ENCODE measurements at places on chromosomes 13 and 19.
A peak's percentile ranks its signal among the peaks of the same experiment; 100 is the strongest.

DNA sequence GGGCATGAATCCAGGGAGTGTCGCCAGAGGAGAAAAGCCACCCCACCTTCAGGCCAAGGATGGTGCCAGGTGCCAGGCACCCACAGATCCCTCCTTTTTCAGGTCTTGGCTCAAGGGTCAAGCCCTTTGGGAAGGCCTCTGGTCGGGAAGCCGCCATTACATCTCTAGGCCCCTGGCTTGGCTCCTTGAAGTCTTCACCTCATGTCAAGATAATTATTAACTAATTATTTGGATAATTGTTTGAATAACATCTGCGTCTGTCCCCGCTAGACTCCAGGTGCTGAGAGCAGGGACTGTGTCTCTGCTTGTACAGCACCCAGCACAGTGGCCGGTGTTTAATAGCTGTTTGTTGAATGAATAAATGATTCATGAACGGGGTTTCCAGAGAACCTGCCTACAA, 1.2 kb downstream of the KLK13 start:
- no peak for DNase-seq

GRCh38 chr19:49157445-49158224, at the start of gene TRPM4:
TSS of gene TRPM4 (plus strand) at chr19:49157792. CDS start at chr19:49157867, 75 bp downstream.
- DNase-seq, result peak; percentile 89

GRCh38 chr13:75855847-75856246, 219.7 kb downstream of the LMO7 start:
- no peak for DNase-seq

DNA sequence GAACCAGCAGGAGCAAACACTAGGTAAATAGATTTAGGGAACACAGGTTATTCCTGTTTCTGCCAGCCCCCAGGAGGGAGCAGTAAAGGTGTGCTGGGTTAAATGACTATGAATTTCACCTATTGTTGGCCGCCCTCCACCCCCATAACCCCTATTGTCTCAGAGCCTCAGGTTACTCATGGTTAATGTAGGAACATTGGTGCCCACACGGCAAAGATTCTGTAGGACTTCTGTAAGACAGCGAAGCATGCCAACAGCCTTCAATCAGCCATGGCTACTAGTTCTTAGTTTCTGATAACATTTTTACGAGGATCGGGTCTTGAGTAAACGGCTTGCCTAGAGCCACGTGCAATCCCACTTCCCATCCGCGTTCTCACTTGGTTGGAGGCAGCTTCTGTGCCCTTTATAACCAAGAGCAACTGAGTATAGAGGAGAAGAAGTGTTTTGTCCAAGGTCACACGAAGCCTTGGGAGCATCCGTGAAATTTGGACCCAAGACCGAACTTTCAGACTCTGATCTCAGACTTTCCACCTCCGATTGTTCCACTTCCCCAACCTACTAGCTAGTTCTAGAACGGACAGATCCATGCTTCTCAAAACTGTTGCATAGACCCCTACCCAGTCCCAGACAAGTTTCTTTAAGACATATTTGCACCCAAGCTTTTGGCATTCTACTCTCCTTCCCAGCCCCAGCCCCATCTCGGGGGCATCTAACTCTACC, 5.1 kb upstream of the CACNG8 start:
- DNase-seq, result no peak

DNA sequence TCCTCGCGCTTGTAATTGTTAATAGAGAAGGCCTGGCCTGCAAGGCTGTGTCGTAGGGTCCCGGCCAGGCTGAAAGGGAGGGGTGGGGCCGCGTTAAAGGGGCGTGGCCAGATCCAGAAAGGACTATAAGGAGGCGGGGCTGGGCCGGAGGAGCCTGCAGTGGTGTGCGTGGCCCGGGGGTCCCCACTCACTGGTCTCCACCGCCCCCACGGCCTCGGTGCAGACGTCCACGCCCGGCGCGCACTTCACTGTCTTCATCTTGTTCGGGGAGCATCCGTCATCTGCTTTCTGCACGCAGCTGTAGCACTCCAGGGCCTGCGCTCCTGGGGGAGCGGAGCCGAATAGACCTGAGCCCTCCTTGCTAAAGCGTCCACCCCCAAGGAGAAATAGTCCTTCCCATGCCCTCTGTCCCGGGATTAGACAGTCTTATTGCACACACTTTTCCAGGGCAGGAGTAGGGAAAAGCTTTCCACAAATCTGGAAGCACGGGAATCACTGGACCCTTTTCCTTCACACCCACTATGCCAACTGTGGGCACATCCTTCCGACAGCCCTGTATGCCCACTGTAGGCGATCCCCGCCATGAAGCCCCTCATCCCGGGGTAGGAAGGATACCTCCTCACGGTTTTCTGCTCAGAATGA, 1.2 kb downstream of the LYPD3 start:
- DNase-seq, result peak; percentile 78

DNA sequence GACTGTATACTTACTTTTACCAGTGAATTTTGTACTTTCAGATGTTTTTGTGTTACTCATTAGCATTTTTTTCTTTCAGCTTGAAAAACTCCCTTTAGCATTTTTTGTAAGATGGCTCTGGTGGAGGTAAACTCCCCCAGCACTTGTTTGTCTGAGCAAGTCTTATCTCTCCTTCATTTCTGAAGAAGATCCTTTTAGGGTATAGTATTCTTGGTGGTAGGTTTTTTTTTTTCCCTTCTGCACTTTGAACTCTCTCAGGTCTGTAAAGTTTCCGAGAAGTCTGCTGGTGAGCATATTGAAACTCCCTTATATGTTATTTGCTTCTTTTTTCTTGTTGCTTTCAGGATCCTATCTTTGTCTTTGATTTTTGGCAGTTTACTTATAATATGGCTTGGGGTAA, 35.1 kb downstream of the IGFL3 start:
- no peak for DNase-seq

DNA sequence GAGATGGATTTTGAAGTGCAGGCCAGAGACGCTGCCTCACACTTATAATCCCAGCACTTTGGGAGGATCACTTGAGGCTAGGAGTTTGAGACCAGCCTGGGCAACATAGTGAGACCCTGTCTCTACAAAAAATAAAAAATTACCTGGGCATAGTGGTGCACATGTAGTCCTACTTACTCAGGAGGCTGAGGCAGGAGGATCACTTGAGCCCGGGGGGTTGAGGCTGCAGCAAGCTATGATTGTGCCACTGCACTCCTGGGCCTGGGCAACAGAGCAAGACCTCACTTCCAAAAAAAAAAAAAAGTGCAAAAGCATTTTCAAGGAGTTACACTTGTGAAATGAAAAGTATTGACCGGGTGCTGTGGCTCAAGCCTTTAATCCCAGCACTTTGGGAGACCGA, 27.6 kb upstream of the FBXO17 start:
- no peak for DNase-seq

GRCh38 chr13:21638319-21639282, 32.3 kb upstream of the FGF9 start:
- peak; percentile 33 for DNase-seq

- DNase-seq, result no peak
Measured at GRCh38 chr13:25217023-25217885, 45.2 kb upstream of the AMER2 start.

GRCh38 chr13:37209621-37210580, 104.4 kb upstream of the CSNK1A1L start:
- no peak for DNase-seq

DNA sequence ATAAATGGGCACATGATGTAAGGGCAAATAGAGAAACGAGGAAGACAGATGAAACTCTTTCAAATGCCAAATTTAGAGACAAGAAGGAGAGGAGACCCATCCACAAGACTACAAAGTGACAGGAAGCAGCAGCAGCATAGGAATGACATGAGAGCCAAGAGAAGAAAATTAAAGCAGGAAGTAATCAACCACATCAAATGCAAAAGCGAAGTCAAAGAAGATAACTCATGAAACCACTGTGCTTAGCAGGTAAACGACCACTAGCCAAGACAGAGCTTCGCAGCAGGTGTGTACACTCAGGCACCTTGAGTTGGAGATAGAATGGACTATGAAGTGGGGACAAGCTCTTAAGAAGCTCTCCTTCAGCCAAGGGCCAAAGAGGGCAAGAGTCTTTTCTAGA, 64.1 kb downstream of the KLF12 start:
- no peak for DNase-seq

DNA sequence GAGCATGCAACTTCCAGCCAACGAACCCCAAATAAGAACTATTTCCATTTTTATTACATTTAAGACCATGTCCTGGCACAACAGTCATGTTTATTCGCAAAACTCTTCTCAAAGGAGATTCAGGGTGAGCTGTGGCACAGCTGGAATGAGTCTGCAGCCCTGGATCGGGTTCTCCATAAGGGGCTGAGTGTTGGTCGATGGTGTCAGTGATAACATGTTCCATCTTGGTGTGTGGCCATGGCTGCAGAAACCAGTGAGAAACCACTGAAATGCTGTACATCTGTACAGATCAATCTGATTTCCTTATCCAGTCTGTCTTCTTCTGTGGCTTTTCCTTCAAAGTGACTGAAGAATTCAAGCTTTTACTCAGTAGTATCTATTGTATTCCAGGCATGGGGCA, 15.2 kb downstream of the FAM124A start:
- DNase-seq, result no peak

GRCh38 chr19:9883231-9883758, 48.2 kb downstream of the PIN1 start:
- DNase-seq, result no peak

- no peak for DNase-seq
Measured at GRCh38 chr19:4932711-4933110, 23.4 kb downstream of the UHRF1 start.

GRCh38 chr19:28065026-28065425, 1147.9 kb downstream of the UQCRFS1 start:
- no peak for DNase-seq

- no peak for DNase-seq
Measured at GRCh38 chr19:54021932-54022331, 30.5 kb downstream of the CACNG6 start.

DNA sequence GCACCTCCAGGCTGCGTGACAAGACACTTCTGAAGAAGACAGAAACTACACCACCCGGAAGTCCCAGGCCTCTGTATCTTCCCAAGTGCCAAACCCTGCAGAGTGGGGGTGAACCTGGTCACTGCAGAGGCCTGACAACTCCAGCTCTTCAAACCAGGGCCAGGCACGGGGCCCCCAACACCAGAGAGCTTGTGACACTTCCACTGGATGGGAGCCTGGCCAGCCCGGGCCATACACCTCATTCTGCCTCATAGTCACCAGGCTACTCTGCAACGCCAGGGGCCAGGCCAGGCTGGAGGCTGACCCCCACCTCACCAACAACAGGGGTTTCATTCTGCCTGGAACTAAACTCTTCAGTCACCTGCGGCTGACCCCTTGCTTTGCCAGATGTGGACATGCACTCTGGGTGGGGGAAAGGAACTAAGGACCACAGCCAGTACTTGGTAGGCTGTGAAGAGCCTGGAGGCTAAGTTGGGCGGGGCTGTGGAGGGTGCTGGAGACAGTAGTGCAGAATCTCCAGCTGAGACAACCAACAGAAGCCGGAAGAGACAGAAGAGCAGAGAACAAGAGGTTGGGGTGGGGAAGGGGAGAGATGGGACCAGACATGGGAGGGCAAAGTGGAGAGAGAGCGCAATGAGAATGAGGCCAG, 23.0 kb downstream of the TUBA3C start:
- DNase-seq, result no peak

DNA sequence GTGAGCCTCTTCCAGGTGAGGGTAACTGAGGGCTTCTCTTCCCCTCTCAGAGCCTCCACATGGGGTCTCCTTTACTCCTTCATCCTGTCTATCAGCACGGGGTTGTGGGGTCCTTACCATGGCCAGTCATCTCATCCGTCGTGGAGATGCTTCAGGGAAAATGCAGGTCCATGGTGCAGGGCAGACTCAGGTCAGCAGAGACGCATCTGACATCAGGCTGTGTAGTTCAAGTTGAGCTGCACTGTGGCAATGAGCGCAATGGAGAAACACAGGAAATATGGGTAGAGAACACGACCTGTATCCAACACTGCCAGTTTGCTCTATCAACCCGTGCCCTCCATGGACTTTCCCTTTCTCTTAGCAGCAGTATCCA, 13.9 kb downstream of the LILRA5 start:
- no peak for DNase-seq

GRCh38 chr19:16281743-16282142, 42.9 kb upstream of the KLF2 start:
- no peak for DNase-seq

GRCh38 chr13:24511816-24512196, 772 bp downstream of the PARP4 start:
- no peak for DNase-seq

- no peak for DNase-seq
Measured at GRCh38 chr19:39727070-39727800, 10.6 kb downstream of the CLC start.

- DNase-seq, result no peak
Measured at GRCh38 chr13:100209857-100210825, 121.2 kb downstream of the PCCA start.

DNA sequence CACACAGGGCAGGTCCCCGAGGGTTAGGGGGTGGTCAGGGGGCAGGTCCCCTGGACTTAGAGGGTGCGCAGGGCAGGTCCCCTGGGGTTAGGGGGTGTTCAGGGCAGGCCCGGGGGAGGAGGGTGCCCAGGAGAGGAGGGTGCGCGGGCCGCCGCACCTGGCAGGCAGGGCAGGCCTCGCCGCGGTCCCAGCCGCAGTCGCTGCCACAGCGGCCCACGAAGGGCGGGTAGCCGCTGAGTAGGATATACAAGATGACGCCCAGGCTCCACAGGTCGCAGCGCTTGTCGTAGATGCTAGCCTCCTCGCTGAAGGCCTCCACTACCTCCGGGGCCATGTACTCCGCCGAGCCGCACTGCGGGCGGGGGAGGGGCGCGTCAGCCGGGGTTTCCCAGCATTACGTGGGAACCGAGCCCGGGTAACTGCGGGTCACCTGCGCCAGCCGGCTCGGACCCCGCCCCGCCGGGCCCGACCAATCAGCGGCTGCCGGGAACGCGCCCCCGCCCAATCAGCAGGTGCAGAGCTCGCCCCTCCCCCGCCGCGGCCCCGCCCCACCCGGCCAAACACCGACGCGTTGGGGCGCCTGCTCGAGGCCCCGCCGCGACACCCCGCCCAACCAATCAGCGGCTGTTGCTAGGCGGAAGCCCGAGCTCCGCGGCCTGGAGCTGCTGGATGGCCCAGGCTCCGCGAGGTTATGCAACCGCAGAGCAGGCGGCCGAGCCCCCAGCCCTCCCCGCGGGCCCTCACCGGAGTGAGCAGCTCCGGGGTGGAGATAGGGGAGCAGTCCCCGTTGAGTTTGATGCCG, 9.2 kb downstream of the MKNK2 start:
- peak; percentile 99 for DNase-seq

DNA sequence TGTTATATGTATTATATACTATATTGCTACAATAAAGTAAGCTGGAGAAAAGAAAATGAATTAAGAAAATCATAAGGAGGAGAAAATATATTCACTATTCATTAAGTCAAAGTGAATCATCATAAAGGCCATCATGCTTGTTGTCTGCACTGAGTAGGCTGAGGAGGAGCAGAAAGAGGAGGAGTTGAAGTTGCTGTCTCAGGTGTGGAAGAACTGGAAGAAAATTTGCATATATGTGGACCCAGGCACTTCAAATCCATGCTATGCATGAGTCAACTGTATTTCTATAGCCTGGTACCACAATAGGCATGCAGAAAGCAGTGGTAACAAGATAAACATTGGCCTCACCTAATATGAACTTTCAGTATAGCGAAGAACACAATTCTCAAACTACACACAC, 135.9 kb upstream of the SGCG start:
- no peak for DNase-seq
